ENCODE measurements at places on chromosomes 4 and X.

DNA sequence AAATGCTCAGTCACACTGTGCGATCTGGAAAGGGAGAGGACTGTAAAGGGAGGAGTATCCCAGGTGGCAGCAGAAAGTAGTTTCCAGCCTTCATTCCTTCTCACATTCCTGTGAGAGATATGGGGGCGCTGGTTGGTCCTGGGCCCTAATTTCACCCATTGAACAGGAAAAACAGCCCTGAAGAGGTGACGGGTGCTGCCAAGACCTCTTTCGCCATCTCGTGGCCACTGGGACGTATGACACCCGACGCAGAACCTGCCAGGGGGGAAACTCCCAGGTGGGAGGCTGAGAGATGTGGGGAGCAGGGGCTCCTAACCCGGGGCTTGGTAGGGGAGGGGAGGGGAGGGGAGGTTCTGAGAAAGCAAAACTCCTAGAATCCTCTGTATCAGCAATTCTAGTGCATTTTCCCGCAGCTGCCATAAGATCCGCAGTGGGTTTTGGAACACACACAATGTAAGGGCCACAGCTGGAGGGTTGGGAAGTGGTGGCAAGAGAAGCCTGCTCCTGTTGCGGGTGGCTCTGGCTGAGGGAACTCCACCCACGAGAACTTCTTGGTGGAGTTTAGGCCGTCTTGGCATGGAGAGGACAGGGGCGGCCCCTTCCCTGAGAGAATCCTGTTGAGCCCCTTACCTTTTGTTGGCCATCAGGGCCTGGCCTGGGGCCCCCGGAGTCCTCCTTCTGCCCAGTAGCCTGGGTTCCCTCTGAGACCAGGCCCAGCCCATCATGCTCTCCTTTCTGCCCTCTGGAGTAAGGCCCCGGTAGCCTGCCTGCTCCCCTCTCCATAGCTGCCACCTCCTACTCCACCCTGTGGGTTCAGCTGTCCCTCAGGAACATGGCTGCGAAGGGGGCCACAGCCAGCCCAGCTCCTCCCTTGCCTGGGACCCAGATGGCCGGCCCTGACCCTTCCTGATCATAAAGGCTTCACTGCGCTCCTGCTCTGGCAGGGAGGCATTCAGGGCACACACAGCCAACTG is 134.1 kb downstream of the OR13H1 start:
- peak; percentile 23 for DNase-seq

GRCh38 chr4:76984788-76985211 is 35.2 kb downstream of the SEPTIN11 start:
- no peak for DNase-seq

GRCh38 chr4:5399790-5400421 is 308.5 kb downstream of the EVC2 start:
- DNase-seq, result peak; percentile 3

- no peak for DNase-seq
These were observed 41.0 kb downstream of the CEP44 start for GRCh38 chr4:174324725-174325124.

DNA sequence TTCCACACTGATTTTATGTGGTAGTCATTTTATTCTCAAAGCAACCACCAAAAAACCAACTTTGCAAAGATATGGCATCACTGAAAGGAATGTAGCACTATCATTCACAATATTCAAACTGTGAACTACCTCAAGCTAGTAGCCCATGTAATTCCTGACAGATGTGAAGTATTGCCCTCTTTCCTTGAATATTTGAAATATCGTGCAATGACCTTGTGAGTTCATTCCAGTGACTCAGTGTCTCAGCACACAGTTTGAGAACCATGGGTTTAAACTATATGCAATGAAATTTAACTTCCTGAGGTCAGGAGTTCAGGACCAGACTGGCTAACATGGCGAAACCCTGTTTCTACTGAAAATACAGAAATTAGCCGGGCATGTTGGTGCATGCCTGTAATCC is 20.9 kb upstream of the IQCM start:
- no peak for DNase-seq

- DNase-seq, result peak; percentile 49
These were observed 77.4 kb downstream of the ANKRD17 start for GRCh38 chr4:73181231-73181630.

DNA sequence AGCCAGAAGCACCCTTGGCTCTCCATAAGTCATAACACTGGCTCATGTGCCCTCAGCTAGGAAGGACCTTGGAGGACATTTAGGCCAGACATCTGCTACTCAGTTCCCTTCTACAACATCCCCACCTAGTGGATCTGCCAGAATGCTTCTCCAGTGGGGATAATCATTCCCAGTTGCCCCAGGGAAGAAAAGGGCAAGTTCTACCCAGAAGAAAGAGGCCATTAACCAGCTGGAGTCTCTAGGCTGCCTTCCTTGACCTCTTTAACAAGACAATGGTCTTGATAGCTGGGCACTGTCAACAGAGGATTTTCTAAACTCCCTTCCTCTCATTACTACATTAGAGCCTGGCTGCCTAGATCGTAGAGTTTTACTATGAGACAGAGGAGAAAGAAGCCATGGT is 42.0 kb downstream of the LGI2 start:
- DNase-seq, result peak; percentile 62

DNA sequence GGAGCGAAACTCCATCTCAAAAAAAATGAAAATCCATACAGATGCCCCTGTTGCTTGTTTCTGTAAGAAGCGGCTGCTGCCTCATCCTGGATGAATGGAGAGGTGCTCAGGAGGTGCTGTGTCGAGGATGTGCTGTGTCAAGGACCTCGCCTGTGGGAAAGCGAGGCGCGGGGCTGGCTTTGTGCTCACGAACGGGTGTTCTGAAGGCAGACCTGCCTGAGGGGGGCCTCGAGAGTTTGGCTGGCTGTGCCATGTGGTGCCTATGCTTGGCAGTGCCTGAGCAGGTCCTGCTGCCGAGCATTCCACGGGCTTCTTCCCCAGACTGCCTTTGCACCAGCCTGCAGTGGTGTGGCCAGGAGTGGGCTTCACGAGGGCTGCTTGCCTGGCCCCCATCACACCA is 61.5 kb downstream of the NSD2 start:
- no peak for DNase-seq

All from suppressor macrophage treated with lipopolysaccharide for 4 hours (primary cell).